Lower leg skin (tissue), 4 donors: ENCODE measurements at places on chromosomes 6 and 20.
A peak's percentile ranks its signal among the peaks of the same experiment; 100 is the strongest.

DNA sequence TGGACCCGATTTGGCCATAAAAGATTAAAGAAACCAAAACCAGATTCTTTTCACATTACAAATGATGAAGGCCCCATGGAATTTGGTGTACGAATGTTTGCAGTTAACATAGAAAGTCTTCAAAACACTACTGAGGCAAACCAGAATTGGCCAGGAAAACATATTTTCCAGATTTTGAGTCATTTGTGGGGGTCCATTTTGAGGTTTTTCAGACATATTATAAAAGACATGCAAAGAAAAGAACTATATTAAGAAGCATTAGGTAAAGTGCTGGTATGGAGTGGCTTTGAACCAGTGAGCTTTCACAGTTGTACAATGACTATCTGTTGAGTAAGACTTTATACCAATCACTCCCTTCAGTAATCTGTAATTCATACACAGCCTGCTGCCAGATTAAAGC is 168.9 kb upstream of the COL21A1 start:
- DNase-seq = no peak

DNA sequence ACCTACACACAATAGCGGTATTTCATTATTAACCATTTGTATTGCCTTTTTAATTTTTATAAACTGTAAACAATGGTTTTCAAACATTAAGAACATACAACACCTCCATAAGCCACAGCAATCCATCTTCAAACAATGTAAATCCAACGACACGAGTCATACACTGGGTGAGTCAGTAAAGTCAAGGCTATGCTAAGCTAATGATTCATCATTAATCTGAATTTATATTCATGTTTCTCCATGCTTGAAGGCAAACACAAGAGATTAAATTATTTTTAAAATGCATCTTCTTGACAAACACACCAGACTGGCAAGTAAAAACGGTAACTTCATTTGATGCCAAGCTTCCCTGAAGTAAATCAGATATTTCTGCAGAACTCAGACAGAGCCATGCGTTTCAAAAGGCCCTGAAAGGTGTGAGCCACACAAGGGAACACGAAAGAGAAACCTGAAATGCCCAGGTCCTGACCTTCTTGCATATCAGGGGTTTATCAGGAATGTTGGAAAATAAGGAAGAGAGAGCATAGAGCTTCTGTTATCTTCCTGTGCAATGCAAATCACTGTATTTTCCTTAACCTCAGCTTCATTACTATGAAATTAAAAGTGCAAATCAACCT is 162.5 kb downstream of the ALDH8A1 start:
- DNase-seq = no peak

- no peak for DNase-seq
Measured at GRCh38 chr6:33885132-33886057, 81.6 kb upstream of the MLN start.

DNA sequence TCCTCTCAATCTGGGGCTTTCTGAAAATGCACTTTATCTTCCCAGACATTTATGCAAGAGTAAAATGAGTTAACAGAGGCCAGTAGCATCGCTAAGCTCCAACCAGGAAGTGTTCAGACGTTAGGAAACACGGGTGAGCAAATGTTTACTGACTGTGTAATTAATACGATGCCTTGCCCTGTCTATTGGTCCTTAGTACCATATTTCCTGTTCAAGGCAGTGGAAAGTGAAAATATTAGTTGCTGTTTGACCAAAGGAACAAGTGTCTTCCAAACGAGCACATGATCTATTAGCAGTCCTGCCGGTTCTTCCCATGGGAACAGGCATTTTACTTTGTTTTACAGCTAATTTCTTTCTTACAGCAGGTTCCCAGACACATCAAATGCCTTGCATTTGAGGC is 311.1 kb upstream of the JAG1 start:
- no peak for DNase-seq

DNA sequence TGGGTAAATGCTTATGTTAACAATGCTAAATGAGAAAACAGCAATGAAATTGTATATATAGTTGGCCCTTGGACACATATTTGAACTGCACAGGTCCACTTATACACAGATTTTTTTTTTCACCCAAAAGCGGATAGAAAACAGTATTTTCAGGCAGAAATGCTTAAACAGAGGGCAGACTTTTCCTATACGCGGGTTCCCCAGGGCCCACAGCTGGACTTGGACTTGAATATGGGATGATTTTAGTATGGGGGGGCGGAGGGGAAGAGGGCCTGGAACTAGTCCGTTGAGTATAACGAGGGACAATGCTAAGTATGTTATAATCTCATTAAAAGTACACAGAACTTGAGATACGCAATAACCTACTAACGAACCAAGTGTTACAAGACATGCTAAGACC is 1.1 kb upstream of the PRSS35 start:
- no peak for DNase-seq

- DNase-seq = peak; percentile 68
Measured at GRCh38 chr6:170110201-170111140, 180.4 kb downstream of the DLL1 start.

DNA sequence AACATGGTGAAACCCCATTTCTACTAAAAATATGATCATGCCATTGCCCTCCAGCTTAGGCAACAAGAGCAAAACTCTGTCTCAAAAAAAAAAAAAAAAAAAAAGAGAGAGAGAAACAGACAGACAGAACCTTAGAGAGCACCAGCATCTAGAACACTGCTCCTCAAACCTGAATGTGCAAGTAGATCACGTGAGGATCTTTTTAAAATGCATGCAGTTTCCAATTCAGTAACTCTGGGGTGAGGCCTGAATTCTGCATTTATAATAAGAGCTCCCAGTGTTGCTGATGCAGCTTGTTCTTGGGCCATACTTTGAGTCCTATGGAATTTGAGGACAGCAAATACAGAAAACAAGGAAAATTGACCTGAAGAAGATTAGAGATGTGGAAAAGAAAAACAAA is 218.3 kb downstream of the ALDH8A1 start:
- DNase-seq = no peak

DNA sequence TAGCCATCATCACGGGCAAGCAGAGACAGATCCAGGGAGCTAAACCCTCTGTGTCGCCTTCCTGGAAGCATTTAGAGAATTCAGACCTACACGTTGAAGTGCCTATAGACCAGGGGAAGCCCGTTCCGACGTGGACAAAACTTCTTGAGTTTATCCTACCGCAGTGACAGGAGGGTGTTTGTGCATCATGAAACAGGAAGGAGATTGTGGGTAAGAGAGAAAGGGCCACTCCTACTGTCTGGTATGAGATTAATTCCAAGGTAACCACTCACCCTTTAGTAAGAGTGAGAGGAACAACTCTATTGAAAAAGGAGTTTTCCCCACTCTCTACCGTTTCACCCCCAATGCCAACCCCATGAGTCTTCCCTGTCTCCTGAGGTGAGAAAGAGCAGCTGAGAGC is 133.7 kb downstream of the TFAP2C start:
- no peak for DNase-seq

GRCh38 chr20:55935448-55936208 is 69.7 kb downstream of the CBLN4 start:
- no peak for DNase-seq

GRCh38 chr6:34852406-34853085 is 35.3 kb downstream of the TAF11 start:
- no peak for DNase-seq
